WERI-Rb-1 (cell line): ENCODE measurements at places on chromosomes 4 and X.

DNA sequence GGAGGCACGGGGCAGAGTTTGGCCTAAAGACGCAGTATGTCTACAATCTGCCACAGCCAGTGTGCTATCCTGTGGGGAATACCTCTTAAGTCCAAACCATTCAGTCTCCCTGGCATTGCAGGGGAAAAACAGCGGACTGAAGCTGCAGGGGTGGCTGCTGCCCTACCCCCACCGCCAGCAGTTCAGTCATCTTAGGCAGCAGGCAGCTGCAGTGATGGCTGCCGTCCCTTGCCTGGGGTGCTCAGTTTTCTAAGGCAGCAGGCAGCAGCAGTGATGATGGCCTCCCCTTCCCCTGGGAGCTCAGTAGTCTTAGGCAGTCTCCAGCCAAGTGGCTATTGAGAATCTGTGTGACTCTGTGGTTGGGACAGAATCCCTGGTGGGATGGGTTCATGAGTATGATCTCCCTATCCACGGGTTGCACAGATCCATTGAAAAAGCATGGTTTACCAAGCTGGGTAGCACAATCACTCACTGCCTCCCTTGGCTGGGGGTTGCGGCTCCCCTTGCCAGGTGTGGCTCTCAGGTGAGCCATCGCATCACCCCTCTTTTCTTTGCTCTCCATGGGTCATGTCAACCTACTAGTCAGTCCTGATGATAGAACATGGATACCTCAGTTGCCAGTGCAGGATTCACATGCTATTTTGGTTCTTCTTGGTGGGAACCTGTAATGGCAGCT, 48.9 kb upstream of the GRID2 start:
- DNase-seq = no peak

DNA sequence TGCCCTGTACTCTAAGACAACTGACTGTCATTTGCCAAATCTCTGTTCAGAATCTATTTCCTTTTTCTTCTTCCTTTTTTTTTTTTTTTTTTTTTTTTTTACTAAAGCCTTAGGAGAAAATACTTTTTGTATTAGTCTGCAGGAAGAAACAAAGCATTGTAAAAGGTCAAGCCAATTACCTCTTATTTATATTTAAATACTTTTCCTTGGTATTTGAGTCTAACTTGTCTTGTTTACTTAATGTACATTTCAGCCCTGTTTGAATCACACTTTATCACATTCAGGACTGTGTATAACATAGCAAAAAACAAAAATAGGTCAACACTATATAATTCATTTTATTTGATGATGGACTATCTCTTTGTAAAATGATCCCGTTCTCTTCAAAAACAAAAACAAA, 262.2 kb downstream of the RPA4 start:
- DNase-seq = no peak

DNA sequence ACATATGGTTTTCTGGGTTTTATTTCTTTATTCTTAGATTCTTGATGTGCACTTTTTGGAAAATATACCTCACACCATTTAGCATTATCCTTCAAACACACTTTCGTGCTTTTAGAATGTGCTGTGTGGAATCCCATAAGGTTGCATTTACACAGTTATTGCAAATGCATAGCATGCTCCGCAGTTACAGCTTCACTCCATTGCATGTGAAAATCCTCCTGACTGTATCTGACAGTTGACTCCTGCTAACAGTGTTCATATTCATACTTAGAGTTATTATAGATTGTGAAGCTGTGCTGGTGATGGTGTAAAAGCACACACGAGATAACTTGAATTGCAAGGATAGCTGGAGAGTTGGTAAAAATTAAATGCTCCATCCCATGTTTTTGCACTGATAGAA, 811.5 kb upstream of the TENM3 start:
- no peak for DNase-seq

DNA sequence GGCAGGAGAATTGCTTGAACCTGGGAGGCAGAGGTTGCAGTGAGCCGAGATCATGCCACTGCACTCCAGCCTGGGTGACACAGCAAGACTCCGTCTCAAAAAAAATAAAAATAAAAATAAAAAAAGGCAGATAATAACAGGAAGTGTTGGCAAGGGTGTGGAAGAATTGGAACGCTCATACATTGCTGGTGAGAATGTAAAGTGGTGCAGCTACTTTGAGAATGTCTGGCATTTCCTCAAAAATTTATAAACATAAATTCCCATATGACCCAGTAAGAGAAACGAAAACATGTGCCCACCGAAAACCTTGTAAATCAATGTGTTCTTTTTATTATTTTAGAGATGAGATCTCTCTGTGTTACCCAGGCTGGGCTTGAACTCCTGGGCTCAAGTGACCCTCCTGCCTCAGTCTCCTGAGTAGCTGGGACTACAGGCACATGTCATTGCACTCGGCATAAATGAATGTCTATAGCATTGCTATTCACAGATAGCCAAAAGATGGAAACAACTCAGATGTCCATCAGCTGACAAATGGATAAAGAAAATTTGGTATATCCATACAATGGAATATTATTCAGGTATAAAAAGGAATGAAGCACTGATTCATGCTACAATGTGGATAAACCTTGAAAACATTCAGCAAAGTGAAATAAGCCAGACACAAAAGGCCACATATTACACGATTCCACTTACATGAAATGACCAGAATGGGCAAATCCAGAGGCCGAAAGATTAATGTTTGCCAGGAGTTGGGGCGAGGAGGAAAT, 63.7 kb upstream of the PLAC1 start:
- no peak for DNase-seq

GRCh38 chr4:25406081-25406692, 29.1 kb downstream of the ANAPC4 start:
- no peak for DNase-seq

GRCh38 chr4:24885342-24885741, 27.5 kb downstream of the CCDC149 start:
- DNase-seq = no peak

DNA sequence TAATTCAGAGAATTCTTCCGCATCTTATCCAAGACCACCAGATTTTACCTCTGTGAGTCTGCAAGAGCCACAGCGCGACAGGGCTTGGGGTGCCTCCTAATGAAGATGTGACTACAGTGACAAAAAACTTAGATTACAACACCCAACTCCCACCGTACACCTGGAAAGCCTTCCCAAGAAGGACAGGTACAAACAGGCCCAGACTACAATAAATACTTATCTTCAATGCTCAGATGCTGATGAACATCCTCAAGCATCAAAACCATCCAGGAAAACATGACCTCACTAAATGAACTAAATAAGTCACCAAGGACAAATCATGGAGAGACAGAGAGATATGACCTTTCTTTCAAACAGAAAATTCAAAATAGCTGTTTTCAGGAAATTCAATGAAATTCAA, 20.8 kb upstream of the ABCG2 start:
- no peak for DNase-seq

DNA sequence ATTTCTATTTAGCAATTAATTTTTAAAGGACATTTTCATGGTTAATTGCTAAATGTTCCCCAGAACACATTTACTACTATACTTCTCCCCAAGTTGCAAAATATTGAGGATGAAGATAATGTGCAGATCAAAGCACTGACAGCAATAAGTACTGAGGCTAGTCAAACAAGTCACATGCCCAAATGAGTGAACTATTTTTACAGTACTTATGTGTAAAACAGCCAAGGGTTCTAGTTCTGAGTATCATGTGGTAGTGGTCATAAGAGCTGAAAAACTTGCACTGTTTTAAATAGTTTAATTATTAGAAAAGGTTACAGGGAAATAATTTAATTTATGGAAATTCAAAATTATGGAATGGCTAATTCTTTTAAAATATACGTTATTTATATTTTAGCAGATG, 3.8 kb downstream of the GALNTL6 start:
- no peak for DNase-seq

- no peak for DNase-seq
Observed at GRCh38 chrX:46039526-46039925, 505.7 kb downstream of the ZNF674 start.

DNA sequence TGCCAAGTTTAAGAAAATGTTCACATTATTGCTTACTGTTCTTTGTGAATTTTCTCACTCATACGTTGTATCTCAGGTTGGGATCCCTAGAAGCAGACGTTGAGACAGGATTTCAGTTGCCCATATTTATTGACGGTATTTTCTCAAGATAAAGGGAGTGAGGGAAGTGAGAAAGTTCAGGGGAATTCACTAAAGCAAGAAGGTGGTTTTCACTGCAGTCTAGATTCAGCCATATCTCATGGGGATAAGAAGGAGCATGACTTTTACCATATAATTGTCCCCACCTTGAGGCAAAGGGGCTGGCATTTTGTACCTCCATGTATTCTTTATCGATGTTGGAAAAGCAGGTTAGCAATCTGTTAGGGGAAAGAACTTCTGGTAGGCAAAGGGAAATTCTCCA, 543.0 kb downstream of the CCSER1 start:
- no peak for DNase-seq

GRCh38 chrX:113959912-113960626, 623.8 kb upstream of the HTR2C start:
- DNase-seq = no peak

GRCh38 chr4:15213302-15213970, 211.2 kb downstream of the CPEB2 start:
- no peak for DNase-seq
